ENCODE measurements at places on chromosomes 4 and X. TPM values are rescaled to one million over a fixed set of nuclear protein-coding genes. Genes with fewer than 3 reads are reported as not detected.

The SPIN2A gene
- total RNA-seq, result 0.54 TPM

The PAK3 gene
- not detected for total RNA-seq

The KCNIP4 gene
- total RNA-seq, result not detected

The LRAT gene
- 3.8 TPM for total RNA-seq

The SATL1 gene
- not detected for total RNA-seq

The CAPN6 gene
- 0.10 TPM for total RNA-seq

GRCh38 chr4:186643501-186644310 is 80.0 kb downstream of the FAT1 start:
- H3K36me3 ChIP-seq, result peaks cover 21% of the 10 kb centered on the region
- H3K27me3 ChIP-seq, result no peaks in the 10 kb centered on the region
- peak overlapping the region; percentile 41 for H3K27ac ChIP-seq
- no peak overlapping the region for H3K4me3 ChIP-seq
- DNase-seq, result no peak

DNA sequence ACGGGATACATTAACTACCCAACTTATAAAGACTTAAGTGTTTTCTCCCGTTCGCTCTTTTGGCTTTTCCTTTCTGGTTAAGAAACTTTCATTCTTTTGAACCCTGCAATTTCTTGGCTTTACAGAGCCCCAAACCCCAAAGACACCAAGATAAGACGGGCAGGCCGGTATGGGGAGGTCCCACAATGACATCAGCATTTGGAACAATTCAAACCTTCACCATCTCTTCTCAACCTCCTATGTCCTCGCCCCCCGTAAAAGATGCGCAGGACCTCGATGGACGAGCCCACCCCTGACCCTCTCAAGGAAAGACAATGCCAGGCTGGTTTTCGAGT is 999 bp downstream of the ZNF518B start:
- H3K27ac ChIP-seq, result peak overlapping the region; percentile 77
- peaks cover 25% of the 10 kb centered on the region for H3K36me3 ChIP-seq
- peak overlapping the region; percentile 62 for H3K4me3 ChIP-seq
- DNase-seq, result no peak
- no peaks in the 10 kb centered on the region for H3K27me3 ChIP-seq

DNA sequence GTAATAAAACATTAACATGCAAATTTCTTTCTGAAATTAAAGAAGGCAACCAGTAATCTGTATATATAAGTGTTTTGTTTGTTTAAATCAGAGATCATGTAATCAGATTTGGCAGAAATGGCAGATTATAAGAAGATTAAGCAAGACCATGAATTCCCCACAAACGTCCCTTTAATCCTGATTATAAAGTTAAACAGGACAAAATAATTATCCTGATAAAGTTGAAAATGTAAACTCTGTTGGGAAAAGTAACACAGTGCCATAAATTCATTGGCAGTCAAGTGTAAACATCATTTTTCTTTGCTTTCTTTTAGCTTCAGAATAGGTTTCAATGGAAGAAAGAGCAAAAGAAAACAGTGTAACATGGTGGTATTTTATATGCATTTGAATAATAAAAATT is 256.3 kb downstream of the KCNIP4 start:
- no peaks in the 10 kb centered on the region for H3K36me3 ChIP-seq
- no peak for DNase-seq
- no peak overlapping the region for H3K4me3 ChIP-seq
- H3K27ac ChIP-seq, result no peak overlapping the region
- no peaks in the 10 kb centered on the region for H3K27me3 ChIP-seq
- no peaks in the 10 kb centered on the region for H3K4me1 ChIP-seq

DNA sequence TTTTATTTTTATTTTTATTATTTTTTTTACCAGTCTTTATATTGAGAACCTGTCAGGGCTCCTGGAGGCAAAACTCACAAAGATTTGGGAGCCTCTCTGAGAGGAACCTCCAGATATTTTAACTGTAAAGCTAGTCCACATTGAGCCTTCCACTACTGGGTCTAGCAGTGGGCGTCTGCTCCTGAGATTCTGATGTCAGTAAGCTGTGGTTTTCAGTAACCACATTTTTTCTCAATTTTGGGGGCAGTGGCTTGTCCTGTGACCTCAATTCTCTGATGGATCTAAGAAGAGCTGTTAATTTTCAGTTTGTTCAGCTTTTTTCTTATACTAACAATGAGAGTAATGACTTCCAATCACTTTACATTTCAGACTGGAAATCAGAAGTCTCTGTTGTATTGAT is 23.6 kb upstream of the GPRASP1 start:
- no peak overlapping the region for H3K4me3 ChIP-seq
- H3K36me3 ChIP-seq, result no peaks in the 10 kb centered on the region
- DNase-seq, result no peak

- no peak overlapping the region for H3K27ac ChIP-seq
- no peaks in the 10 kb centered on the region for H3K36me3 ChIP-seq
- DNase-seq, result no peak
- no peaks in the 10 kb centered on the region for H3K27me3 ChIP-seq
- no peaks in the 10 kb centered on the region for H3K4me1 ChIP-seq
Observed at GRCh38 chrX:850471-850916, 219.9 kb downstream of the SHOX start.

- DNase-seq, result no peak
- H3K36me3 ChIP-seq, result no peaks in the 10 kb centered on the region
- no peak overlapping the region for H3K27ac ChIP-seq
- peaks cover 10% of the 10 kb centered on the region for H3K4me1 ChIP-seq
Observed at GRCh38 chr4:77927991-77928925, 65.6 kb downstream of the MRPL1 start.

DNA sequence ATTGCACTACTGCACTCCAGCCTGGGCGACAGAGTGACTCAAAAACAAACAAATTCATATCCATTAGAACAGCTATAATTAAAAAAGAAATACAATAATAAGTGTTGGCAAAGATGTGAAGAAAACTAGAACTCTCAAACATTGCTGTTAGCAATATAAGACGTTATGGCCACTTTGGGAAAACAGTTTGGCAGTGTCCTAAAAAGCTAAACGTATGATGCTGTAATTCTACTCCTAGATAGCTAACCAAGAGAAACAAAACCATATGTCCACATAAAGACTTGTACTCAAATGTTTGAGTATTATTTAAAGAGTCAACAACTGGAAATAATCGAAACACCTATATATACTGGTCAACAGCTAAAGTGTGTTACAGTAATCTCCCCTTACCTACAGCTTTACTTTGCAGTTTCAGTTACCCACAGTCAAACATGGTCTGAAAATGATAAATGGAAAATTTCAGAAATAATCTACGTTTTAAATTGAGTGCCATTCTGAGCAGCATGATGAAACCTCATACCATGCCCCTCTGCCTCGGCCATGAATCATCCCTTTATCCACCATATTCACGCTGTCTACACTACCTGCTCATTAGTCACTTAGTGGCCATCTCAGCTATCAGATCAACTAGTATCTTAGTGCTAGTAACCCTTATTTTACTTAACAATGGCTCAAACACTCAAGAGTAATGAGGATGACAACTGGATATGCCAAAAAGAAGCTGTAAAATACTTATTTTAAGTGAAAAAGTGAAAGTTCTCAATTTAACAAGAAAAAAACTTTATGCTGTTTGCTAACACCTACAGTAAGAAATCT is 4.9 kb downstream of the ELF2 start:
- H3K27me3 ChIP-seq, result no peaks in the 10 kb centered on the region
- no peaks in the 10 kb centered on the region for H3K36me3 ChIP-seq
- no peak overlapping the region for H3K27ac ChIP-seq
- H3K4me3 ChIP-seq, result no peak overlapping the region
- DNase-seq, result no peak

DNA sequence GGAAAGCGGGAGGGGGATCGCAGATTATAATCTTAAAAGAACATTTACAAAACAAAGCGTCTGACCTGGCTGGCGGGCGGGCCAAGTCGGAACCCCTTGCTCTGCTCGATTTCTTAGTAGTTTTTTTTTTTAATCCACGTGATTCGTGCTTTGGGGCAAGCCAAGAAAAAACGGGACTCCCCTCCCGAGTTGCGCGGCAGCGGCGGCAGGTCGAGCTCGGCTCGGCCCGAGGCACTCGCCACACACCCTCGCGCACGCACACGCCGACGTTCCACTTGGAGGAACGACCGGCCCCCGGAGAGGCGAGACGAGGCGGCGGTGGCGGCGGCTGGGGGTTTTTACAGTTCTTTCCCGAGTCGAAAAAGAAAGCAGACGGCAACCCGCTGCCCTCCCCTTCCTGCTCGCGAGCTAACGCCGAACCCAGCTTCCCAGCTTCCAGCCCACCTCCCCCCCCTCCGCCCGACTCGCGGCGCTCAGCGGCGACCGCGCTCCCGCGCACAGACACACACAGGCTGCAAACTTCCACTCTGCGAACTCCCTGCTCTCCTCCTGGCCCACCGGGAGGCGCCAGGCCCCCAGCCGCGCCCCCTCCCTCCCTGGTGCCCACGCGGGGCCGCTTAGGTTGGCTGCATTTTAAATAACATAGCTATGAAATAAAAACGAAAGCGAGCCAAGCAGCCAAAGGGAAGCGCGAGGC is 1.2 kb downstream of the BCOR start:
- peak overlapping the region; percentile 61 for H3K4me3 ChIP-seq
- peaks cover 30% of the 10 kb centered on the region for H3K4me1 ChIP-seq
- H3K27ac ChIP-seq, result peak overlapping the region; percentile 66
- H3K27me3 ChIP-seq, result no peaks in the 10 kb centered on the region
- no peaks in the 10 kb centered on the region for H3K36me3 ChIP-seq

DNA sequence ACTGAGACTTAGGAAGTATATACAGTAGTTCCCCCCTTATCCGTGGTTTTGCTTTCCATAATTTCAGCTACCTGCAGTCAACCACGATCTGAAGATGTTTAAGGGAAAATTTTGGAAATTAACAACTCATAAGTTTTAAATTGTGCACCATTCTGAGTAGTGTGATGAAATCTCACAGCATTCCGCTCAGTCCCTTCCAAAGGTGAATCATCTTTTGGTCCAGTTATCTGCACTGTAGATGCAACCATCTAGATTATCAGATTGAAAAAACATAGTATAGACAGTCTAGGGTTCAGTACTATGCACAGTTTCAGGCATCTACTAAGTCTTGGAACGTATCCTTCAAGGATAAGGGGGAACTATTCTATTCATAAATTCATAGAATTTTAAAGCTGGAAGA is 109.0 kb downstream of the ANXA3 start:
- no peak overlapping the region for H3K4me3 ChIP-seq
- no peak overlapping the region for H3K27ac ChIP-seq
- no peaks in the 10 kb centered on the region for H3K36me3 ChIP-seq
- no peaks in the 10 kb centered on the region for H3K27me3 ChIP-seq
- DNase-seq, result no peak

GRCh38 chr4:141849778-141850177 is 213.4 kb downstream of the IL15 start:
- DNase-seq, result no peak
- no peaks in the 10 kb centered on the region for H3K36me3 ChIP-seq
- no peaks in the 10 kb centered on the region for H3K27me3 ChIP-seq
- H3K4me3 ChIP-seq, result no peak overlapping the region
- no peaks in the 10 kb centered on the region for H3K4me1 ChIP-seq

GRCh38 chr4:1370321-1371124 is 23.5 kb downstream of the UVSSA start:
- DNase-seq, result no peak
- H3K36me3 ChIP-seq, result no peaks in the 10 kb centered on the region

GRCh38 chr4:110287130-110287529 is 88.7 kb upstream of the ELOVL6 start:
- no peak overlapping the region for H3K27ac ChIP-seq
- no peak overlapping the region for H3K4me3 ChIP-seq
- DNase-seq, result peak; percentile 44
- no peaks in the 10 kb centered on the region for H3K36me3 ChIP-seq
- H3K27me3 ChIP-seq, result no peaks in the 10 kb centered on the region
- H3K4me1 ChIP-seq, result peaks cover 17% of the 10 kb centered on the region

- no peaks in the 10 kb centered on the region for H3K36me3 ChIP-seq
- H3K27ac ChIP-seq, result no peak overlapping the region
- no peaks in the 10 kb centered on the region for H3K4me1 ChIP-seq
- no peak for DNase-seq
Observed at GRCh38 chr4:97123573-97123972, 1019.7 kb downstream of the STPG2 start.

Data from HCT116 (cell line).